ENCODE measurements at places on chromosomes 7 and 10.

- peak; percentile 16 for DNase-seq
Observed at GRCh38 chr10:35600193-35600592, 4.9 kb upstream of the GJD4 start.

- DNase-seq = no peak
Observed at GRCh38 chr7:28983396-28984190, 25.5 kb upstream of the TRIL start.

GRCh38 chr10:28566458-28567015, 33.6 kb downstream of the WAC start:
- peak; percentile 69 for DNase-seq

DNA sequence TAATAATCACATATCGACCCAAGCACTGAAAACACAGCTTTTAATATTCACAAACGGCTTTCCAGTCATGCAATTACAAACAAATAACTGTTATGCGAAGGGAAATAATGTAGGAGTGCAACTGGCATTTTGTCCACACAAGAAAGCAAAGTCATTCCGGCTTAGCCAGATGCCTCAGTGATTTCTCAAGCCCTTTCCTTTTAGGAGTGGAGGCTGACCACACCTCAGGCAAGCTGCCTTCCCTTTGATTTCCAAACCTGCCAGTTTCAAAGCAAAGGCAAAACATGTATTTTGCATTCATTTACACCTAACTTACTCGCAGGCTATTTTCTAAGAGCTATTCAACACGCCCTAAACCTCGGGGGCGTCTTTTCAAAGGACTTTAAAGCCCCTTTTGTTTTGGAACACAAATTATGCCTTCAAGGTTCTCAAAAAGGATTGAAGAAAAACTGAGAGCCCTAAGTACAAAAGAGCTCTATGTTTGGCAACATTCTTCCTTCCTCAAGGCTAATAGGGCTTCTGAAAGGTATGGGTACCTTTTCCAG, 109.6 kb downstream of the CPXM2 start:
- no peak for DNase-seq

- no peak for DNase-seq
Observed at GRCh38 chr10:6579183-6579903, 733 bp downstream of the PRKCQ start.

- DNase-seq = no peak
Observed at GRCh38 chr7:44559485-44559884, 14.2 kb downstream of the DDX56 start.

- no peak for DNase-seq
Observed at GRCh38 chr10:122725768-122726167, 26.1 kb upstream of the C10orf120 start.

- peak; percentile 84 for DNase-seq
Observed at GRCh38 chr10:24908793-24909423, 43.5 kb downstream of the PRTFDC1 start.
